ENCODE measurements at places on chromosomes 1 and 21.

GRCh38 chr1:223363057-223363855 is 720 bp downstream of the SUSD4 start:
- no peak for DNase-seq

DNA sequence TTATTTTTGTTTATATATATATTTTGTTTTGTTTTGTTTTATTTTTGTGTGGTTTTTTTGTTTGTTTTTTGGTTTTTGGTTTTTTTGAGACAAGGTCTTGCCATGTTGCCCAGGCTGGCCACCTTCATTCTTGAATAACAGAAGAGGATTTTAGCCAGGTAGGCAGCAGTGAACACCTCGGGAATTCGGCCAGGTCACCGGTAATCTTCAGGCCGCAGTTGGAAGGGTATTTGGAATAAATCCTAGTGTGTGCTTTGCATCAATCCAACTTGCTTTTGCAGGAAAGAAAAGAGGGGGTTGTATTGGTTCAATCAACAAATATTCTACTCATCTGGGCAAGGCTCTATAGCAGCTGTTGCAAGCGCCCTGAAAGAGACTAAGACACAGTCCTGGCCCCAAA is 53.9 kb downstream of the MT1HL1 start:
- DNase-seq, result no peak

GRCh38 chr1:100631015-100631551 is 88.5 kb upstream of the VCAM1 start:
- no peak for DNase-seq

DNA sequence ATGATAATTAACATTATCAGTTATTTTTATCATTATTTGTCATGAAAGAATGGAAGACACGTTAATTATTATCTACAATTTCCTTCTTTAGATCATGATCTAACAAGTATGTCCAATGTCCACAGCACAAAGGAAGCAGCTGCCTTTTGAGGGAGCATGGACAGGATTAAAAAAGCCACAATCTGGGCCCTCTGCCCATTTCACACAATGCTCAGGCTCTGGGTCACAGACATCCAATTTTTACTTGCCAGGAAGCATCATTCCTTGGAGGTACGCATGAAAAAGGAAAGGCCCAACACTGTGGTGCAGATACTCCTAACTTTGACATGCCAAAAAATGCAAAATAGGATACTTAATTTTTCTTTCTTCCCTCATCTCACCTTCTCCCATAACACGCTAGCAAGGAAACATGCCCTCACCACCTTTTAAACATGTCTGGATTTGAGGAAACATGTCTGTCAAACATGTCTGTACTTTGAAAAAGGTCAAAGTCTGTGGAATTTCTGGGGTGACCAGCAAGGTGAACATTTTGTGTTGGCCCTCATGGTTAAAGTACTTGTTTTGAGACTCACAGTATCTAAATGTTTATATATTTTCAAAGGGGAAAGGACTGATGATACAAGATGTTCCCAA is 40.0 kb downstream of the GADD45A start:
- no peak for DNase-seq

GRCh38 chr1:24084050-24084449 is 27.9 kb downstream of the MYOM3 start:
- no peak for DNase-seq

- no peak for DNase-seq
These were observed 9.4 kb upstream of the TARBP1 start for GRCh38 chr1:234488054-234489006.

DNA sequence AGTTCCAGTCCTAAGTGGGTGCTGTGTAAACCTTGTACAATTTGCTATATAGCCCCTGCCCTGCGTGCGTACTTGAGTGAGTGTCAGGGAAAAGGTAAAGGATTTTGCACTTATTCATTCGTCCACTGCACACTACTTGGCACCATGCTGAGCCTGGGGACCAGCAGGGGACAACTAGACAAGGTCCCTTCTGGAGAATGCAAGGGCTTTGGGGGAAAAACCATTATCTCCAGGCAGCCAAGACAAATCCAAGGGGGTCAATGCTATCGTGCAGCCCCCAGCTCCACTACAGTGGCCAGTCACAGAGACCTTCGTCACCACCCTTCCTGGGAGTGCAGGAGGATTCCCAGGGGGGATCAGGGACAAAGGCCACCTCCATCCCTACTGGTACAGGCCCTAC is 39.7 kb downstream of the MATN1 start:
- DNase-seq, result no peak

GRCh38 chr1:181675091-181675917 is 192.0 kb downstream of the CACNA1E start:
- no peak for DNase-seq

DNA sequence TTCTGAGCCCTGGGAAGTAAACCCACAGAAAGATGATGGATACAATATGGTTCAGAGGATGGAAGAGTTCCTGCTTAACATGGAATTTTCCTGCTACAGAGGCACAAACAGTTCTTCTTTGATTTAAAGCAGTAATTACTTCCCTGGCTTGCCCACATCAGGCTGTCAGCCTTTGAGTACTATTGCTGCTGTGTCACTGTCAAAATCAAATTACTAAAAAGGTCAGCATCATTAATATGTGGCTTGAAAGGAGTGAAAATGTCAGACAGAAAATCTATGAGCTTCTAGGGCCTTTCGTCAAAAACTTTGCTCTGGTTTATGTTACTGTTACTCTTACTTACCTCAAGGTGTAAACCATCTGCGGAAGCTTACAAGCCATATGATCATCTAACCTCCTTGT is 98.6 kb upstream of the DPT start:
- no peak for DNase-seq

- no peak for DNase-seq
These were observed 285.2 kb downstream of the PCP4 start for GRCh38 chr21:40152476-40152875.

DNA sequence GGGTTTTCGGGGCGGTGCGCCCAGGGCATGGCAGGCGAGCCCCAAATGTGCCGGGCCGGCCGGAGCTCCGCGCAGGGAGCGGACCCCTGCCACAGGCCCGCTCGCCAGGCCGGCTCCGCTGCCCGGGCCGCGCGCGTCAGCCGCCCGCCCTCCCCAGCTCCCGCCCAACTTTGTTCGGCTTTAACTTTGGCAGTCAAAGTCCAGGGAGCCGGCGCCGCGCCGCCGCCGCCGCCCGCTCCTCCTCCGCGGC is 488 bp downstream of the SLC35D1 start:
- DNase-seq, result no peak

- no peak for DNase-seq
These were observed 130.4 kb downstream of the AJAP1 start for GRCh38 chr1:4784761-4785160.

- DNase-seq, result no peak
These were observed 7.5 kb downstream of the KIAA1614 start for GRCh38 chr1:180920193-180920592.
